Left forelimb (tissue), 1 donor: ENCODE measurements at places on chromosomes 1 and 21.

DNA sequence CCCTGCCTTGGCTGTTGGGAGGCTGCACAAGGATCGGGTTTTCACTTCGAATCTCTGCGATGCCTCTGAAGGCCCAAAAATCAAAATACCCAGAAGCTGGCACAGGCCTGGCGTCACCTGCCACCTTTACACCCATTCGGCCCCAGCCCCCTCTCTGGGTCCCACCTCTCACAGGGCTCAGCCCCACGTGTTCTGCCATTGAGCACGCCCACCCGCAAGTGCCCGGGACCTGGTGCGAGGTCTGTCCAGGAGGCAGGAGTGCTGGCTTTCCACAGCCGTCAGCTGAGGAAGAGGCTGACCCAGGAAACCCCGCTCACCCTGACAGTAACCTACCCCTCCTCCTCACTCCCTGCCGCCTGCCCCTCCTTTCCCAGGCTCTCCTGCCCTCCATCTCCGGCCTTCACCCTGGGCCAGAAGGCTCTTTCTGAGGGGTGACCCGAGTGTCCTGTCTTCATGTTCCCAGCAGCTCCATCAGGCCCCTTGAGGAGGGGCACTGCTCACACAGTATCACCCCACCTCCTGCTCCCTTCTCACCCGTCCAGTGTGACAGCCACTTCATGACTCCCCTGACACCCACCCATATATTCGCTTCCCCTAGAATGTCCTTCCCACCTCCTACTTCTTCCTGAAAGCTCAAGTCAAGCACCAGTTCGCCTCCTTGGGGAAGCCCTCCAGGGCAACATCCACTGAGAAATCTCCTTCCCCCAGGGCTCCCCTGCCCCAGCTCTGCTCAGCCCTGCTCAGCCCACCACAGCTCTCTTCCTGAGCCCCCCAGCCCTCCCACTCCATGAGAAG, 13.5 kb downstream of the RCC2 start:
- DNase-seq, result no peak

DNA sequence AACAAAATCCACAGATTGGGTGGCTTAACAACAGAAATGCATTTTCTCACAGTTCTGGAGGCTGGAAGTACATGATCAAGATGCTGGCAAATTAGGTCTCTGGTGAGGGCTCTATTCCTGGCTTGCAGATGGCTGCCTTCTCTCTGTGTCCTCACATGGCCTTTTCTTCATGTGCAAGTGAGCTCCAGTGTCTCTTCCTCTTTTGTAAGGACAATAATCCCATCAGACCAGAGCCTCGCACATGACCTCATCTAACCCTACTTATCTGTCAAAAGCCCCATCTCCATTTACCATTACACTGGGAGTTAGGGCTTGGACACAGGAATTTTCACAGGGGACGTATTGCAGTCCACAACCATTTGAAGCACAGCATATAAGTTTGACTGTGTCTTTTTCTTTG, 181.6 kb downstream of the NEGR1 start:
- DNase-seq, result no peak

DNA sequence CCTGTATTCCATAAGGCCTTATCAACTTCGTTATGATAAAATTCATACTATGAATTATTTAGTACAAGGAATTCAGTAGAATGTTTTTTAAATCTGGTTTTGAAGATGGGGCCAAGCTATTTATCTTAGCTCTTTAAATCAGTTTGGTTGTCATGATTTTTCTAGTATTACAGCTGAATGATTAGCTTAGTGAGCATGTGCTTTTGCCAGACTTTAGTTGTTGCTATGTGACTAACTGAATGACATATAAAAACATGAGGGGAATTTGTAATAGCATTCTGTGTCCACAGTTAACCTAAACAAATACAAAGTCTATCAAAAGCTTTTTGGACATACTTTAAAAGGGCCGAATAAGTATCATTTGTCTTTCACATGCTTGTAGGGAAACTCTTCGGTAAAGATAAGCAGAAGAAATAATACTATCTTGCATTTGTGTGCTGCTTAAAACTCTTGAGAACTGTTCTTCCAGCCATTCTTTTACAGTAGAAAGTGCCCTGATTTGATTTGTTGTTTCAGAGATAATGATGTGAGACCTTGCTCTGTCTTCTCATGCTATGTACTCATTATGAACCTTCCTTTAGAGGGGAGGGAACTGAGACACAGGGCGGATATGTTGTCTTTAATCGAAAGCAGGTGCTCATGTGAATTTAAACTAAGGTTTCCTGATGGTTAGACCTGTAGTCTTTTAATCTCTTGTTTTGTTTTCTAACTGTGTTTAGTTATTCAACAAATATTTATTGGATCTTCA, 18.8 kb downstream of the NEK7 start:
- no peak for DNase-seq

DNA sequence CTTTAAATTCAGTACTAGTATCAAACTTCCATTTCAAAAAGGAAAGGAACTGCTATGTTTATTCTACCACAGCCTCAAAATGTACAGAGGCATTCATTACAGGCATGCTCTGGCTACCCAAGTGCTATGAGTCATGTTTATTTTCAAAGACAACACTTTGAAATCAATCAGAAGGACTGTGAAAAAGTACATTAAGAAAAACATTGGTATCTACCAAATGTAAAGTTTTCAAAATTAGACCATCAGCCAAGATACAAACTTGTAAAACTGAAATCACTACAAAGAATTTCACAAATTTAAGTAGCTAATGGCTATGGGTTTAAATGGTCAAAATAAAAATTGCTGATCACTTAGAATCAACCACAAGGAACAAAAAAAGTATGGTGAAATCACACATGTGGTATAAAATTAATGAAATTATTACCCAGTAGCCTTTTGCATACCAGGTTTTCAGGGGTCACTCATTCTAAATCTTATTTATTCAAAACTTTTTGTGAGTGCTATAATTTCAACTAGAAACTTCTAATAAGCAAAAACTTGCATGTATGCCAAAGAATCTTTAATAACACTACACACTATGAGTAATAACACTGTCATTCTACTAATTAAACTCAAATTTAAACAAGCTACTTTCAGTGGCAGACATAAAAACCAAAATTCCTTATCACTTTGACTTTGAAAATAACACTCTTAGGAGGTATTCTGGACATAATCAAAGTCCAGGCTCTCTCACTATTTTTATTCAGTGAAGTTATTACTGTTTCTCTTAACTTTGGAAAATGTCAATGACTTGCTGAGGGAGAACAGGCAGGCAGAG, 49.2 kb downstream of the ENAH start:
- DNase-seq, result no peak

- DNase-seq, result no peak
Observed at GRCh38 chr1:1309251-1310108, 1.1 kb downstream of the PUSL1 start.

- DNase-seq, result no peak
Observed at GRCh38 chr1:37926038-37926924, 20.6 kb downstream of the INPP5B start.

GRCh38 chr21:15932726-15933125, 202.9 kb downstream of the USP25 start:
- no peak for DNase-seq

- no peak for DNase-seq
Observed at GRCh38 chr1:21510885-21511578, 1.8 kb downstream of the ALPL start.
